ENCODE measurements at places on chromosomes 6 and 20. TPM values are rescaled to one million over a fixed set of nuclear protein-coding genes. Genes with fewer than 3 reads are reported as not detected.

SLC44A4 gene
- 0.29 TPM for total RNA-seq

LAMP5 gene
- total RNA-seq = 2.3 TPM

SRSF12 gene
- 7.0 TPM for total RNA-seq

SLC17A3 gene
- total RNA-seq = not detected

FABP7 gene
- total RNA-seq = 1.1 TPM

MUC22 gene
- total RNA-seq = 0.05 TPM

METTL24 gene
- total RNA-seq = 0.36 TPM

EPPIN gene
- total RNA-seq = not detected

RBM39 gene
- 208 TPM for total RNA-seq

ARMC2 gene
- 5.2 TPM for total RNA-seq

CBLN4 gene
- not detected for total RNA-seq

TRIM39 gene
- 18.3 TPM for total RNA-seq

SERINC3 gene
- 107 TPM for total RNA-seq

KCNQ2 gene
- 11.5 TPM for total RNA-seq

ADGRG6 gene
- 89.2 TPM for total RNA-seq

ATP9A gene
- 13.5 TPM for total RNA-seq

CASS4 gene
- total RNA-seq = 2.3 TPM

MRPS10 gene
- 32.1 TPM for total RNA-seq

DDX27 gene
- total RNA-seq = 38.3 TPM

FRS3 gene
- total RNA-seq = 3.6 TPM

C6orf163 gene
- 1.6 TPM for total RNA-seq

OGFRL1 gene
- total RNA-seq = 32.4 TPM

SPAG4 gene
- 1.2 TPM for total RNA-seq

MTFR2 gene
- total RNA-seq = 1.3 TPM

PSORS1C1 gene
- total RNA-seq = 8.8 TPM

BTN1A1 gene
- not detected for total RNA-seq

ENPP5 gene
- total RNA-seq = 1.4 TPM

ELOVL2 gene
- 4.6 TPM for total RNA-seq

PLCB1 gene
- total RNA-seq = 11.0 TPM

RIPOR2 gene
- total RNA-seq = 0.29 TPM

GJA1 gene
- 433 TPM for total RNA-seq

LRP11 gene
- total RNA-seq = 24.2 TPM

ASIP gene
- total RNA-seq = not detected

FERMT1 gene
- total RNA-seq = 10.9 TPM

RGS17 gene
- 3.7 TPM for total RNA-seq

GINS1 gene
- 5.0 TPM for total RNA-seq

NKAIN4 gene
- 162 TPM for total RNA-seq

GPSM3 gene
- 10.2 TPM for total RNA-seq

PRRT1 gene
- total RNA-seq = 0.67 TPM

VSX1 gene
- not detected for total RNA-seq

PLAGL1 gene
- 20.3 TPM for total RNA-seq

SLC35D3 gene
- total RNA-seq = not detected

DEFB124 gene
- total RNA-seq = not detected

ADAM33 gene
- total RNA-seq = 3.0 TPM

UNC5CL gene
- 0.27 TPM for total RNA-seq

OR2J3 gene
- not detected for total RNA-seq

BICRAL gene
- total RNA-seq = 5.9 TPM

TSBP1 gene
- not detected for total RNA-seq

KCNS1 gene
- 2.3 TPM for total RNA-seq

KCNB1 gene
- total RNA-seq = 0.48 TPM

ANGPT4 gene
- total RNA-seq = 0.12 TPM

ATP6V1G2 gene
- 3.4 TPM for total RNA-seq

CYP21A2 gene
- 0.11 TPM for total RNA-seq

SOD2 gene
- 55.9 TPM for total RNA-seq

CPNE5 gene
- total RNA-seq = 0.29 TPM

HTR1E gene
- not detected for total RNA-seq

FOXF2 gene
- total RNA-seq = 0.61 TPM

C6orf52 gene
- 2.9 TPM for total RNA-seq

C4A gene
- total RNA-seq = 3.8 TPM

All from astrocyte (in vitro differentiated cells and primary cell).